ENCODE measurements at places on chromosomes 6 and 20.

- no peak for DNase-seq
These were observed 1.0 kb downstream of the FILIP1 start for GRCh38 chr6:75492386-75493153.

- DNase-seq: peak; percentile 49
These were observed 533.8 kb upstream of the ID4 start for GRCh38 chr6:19303383-19303782.

DNA sequence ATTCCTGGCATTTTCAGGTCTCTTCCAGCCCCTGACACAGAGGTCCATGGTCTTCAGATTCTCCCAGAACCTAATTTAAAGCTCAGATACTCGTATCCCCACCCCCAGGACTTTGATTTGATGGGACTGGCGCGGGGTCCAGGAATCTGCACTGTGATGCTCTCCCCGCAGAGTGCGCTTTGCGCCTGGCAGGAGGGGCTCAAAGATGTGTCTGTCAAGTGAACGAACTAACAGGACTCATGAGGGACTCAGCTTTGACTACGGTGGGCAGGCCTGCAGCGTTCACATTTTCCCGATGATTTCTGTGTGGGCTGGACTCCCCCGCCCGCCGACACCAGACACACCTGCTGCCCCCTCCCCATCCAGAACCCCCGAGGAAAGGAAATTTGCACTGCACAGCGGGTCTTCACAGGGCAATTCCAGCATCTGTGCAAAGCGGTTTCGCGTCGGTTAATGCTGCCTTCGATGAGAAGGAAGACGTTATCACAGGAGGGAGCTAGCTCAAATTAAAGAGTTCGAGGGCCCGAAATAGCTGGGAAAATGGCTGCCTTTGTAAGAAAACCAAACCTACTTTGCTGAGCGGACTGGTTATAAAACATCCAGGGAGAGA is 90.2 kb downstream of the ZDHHC14 start:
- DNase-seq: no peak

DNA sequence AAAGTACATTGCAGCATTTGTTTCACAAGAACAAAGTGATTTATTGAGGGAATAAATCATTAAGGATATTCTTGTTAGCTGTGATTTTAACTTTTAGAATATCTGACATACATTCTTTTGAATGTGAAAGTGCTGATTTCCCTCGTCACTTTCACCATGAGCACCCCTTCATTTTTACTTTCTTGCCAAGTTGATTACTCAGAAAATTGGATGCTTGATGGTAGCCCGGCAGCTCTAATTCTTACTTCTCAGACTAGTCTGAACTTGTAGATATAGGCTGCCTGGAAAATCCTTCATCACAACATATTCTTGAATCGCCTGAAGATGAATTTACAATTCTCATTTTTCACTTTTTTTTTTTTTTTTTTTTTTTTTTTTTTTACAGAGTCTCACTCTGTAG is 147.1 kb upstream of the SMLR1 start:
- DNase-seq: no peak

DNA sequence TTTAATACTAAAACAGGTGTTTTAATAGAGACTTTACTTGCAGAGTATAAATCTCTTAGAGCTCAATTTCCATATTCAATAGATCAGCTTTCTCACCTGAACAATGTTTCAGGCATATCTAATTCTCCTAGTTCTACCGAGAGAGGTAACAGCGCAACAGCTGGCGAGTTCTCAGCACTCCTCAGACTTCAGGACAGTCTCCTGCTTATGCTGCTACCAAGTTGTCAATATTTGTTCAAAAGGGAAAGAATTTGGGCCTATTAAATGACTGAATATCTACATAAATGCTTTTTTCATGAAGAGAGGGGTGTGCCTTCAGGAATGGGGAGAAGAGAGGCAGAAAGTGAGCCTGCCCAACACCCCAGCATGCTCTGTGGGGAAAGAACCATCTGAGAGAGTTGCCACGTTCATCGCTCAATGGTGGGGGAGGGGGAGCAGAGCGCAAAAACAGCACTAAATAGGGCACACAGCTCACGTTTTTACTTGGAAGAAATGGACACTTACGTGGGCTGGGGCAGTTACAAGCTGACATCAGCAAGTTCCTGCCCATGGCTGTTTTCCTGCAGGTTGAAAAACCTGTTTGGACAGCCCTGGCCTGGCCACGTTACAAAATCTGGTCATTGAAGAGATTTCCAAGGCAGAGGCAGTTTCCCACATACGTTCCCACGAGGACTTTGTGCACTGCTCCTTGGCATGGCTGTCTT is 38.0 kb downstream of the EZR start:
- no peak for DNase-seq

DNA sequence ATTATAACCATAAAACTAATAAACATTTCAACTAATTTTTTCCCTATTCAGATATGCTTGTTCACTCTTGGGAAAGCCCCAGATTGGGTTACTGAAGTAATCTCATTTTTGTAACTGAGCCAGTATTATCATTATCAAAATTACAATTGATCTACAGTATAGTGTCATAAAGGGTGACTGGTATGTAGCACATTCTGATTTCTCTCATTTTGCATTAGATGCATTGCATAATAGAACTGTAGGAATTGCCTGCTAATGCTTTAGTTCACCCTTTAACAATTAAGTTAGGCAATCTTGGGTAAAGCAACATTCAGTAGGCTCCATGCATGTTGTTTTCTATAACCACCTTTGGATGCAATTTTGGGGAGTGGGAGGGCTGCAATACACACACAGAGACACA is 150.8 kb upstream of the FLRT3 start:
- DNase-seq: no peak

GRCh38 chr20:45105317-45105716 is 4.4 kb upstream of the KCNS1 start:
- no peak for DNase-seq

DNA sequence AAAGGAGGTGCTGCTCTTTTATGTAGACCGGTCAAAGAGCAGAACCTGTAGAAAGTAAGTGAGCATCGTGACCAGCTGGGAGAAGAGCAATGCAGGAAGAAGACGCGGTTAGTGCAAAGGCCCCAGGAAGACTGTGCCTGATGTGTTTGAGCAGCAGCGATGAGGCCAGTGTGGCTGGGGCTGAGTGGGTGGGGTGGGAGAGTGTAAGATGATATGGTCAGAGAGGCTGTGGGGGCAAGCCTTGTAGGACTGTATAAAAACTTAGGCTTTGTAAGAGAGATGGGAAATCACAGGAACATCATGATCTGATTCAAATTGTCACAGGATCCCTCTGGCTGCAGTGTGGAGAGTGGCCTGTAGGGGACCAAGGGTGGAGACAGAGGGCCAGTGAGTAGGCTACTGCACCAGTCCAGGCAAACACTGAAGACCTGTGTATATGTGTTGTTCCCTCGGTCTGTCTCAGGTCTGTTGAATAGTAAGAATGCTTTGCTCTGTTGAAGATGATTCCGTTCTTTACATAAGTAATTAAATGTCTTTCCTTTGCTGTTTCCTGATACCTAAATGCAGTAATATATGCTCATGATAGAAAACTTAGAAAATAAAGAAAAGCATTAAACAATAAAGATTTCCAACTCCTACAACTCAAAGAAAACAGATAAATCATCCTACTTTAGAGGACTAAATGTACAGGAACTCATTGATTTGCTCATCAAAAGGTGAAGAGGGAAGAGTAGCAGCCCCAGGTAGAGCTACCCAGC is 23.6 kb upstream of the WFDC2 start:
- no peak for DNase-seq

GRCh38 chr6:136334853-136335252 is 45.2 kb upstream of the BCLAF1 start:
- no peak for DNase-seq
